ENCODE measurements at places on chromosomes 12 and 14. TPM values are rescaled to one million over a fixed set of nuclear protein-coding genes. Genes with fewer than 3 reads are reported as not detected.

Gene KRT71
- total RNA-seq = not detected

Gene SLC6A15
- 0.18 TPM for total RNA-seq

Gene RPL10L
- not detected for total RNA-seq

Gene SERPINA9
- total RNA-seq = not detected

Gene HCAR3
- total RNA-seq = not detected

Gene SCNN1A
- 0.09 TPM for total RNA-seq

Gene KRT74
- total RNA-seq = not detected

Gene TMPRSS12
- not detected for total RNA-seq

Gene ITPR2
- total RNA-seq = 80.3 TPM

Gene CNTN1
- total RNA-seq = 0.38 TPM

Gene MUCL1
- total RNA-seq = not detected

Gene FGD4
- total RNA-seq = 22.4 TPM

Gene IAPP
- not detected for total RNA-seq

Gene OR6C76
- total RNA-seq = not detected

Gene WIF1
- not detected for total RNA-seq

Gene WNT1
- total RNA-seq = not detected

Gene AMDHD1
- not detected for total RNA-seq

Gene ANAPC7
- total RNA-seq = 56.6 TPM

Gene ZNF891
- 0.54 TPM for total RNA-seq

Gene ARHGEF40
- total RNA-seq = 4.2 TPM
